ENCODE measurements at places on chromosomes 16 and 17.

DNA sequence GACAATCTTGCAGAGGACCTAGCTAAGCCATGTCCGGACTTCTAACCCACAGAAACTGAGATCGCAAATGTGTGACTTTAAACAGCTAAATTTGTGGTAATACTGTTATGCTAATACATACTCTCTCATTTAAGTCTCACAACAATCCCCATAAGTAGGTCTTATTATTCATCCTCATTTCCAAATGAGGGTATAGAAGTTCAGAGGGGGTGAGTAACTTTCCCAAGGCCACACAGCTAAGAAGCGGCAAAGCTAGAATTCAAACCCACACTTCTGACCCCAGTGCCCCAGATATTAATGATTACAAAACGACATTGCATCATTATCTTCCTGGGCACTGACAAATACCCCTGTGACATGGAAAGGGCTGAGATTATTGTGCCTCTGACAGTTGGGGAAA, 81.4 kb downstream of the CNGB1 start:
- DNase-seq, result no peak

GRCh38 chr17:37069087-37069486, 120.3 kb downstream of the AATF start:
- DNase-seq, result no peak

DNA sequence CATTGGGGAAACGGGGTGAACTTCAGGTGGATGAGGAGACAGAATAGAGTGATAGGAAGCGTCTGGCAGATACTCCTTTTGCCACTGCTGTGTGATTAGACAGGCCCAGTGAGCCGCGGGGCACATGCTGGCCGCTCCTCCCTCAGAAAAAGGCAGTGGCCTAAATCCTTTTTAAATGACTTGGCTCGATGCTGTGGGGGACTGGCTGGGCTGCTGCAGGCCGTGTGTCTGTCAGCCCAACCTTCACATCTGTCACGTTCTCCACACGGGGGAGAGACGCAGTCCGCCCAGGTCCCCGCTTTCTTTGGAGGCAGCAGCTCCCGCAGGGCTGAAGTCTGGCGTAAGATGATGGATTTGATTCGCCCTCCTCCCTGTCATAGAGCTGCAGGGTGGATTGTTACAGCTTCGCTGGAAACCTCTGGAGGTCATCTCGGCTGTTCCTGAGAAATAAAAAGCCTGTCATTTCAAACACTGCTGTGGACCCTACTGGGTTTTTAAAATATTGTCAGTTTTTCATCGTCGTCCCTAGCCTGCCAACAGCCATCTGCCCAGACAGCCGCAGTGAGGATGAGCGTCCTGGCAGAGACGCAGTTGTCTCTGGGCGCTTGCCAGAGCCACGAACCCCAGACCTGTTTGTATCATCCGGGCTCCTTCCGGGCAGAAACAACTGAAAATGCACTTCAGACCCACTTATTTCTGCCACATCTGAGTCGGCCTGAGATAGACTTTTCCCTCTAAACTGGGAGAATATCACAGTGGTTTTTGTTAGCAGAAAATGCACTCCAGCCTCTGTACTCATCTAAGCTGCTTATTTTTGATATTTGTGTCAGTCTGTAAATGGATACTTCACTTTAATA, 7.0 kb upstream of the TMEM235 start:
- DNase-seq, result peak; percentile 67

DNA sequence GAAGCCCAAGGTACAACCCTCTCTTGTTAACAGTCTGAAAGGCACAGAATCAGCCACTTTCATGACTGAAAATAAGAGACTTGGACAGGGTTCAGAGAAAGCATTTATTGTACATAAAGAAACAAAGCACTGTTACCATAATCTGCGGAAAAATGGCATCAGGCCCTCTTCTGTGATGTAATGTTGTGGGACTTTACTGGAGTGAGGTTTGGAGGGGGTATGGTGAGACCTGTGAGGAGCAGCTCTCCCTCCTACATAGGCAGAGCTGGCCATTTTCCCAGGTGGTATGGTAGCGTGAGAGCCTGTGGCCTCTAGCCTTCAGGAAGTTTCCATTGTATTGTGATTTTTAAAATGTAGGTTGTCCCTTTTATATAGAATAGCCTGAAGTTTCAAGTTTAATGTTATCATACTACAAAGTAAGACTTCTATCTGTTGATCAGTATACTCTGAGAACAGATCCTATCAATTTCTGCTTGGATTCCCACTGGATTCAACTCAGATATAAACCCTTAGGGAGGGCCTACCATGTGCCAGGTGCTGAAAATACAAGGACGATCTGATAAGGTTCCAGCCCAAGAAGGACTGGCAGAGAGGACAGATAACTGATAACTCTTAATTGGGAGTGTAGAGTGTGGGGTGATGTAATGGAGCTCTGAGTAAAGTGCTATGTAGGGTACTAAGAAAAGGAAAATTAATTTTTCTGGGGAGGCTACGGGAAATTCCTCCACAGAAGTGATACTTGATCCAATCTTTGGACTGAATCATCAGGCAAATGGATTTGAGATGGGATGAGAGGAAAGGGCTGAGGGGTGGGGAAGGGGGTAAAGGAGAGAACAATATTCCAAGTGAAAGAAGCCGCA, 4.1 kb upstream of the YPEL2 start:
- DNase-seq, result no peak
